ENCODE measurements at places on chromosomes 6 and 20.

DNA sequence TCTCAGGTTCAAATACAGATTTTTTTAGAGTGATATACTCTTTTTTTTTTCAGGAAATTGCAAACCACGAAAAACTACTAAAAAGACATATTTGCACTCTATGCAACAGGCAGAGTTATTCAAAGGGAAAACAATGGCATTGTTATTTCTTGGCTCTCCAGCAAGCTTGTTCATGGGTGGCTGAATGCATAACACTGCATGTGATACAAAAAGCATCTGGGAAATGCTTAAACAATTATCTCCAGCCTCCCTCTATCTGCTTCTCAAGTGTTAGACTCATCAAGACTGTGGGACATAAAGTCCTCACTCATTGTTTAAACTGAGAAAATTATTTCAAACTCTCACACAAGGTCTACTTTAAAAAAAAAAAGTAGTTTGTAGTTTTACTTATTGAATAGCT lies 7.3 kb upstream of the COL12A1 start:
- no peak for DNase-seq

GRCh38 chr6:107716688-107717089 lies 107.4 kb downstream of the SCML4 start:
- peak; percentile 54 for DNase-seq

DNA sequence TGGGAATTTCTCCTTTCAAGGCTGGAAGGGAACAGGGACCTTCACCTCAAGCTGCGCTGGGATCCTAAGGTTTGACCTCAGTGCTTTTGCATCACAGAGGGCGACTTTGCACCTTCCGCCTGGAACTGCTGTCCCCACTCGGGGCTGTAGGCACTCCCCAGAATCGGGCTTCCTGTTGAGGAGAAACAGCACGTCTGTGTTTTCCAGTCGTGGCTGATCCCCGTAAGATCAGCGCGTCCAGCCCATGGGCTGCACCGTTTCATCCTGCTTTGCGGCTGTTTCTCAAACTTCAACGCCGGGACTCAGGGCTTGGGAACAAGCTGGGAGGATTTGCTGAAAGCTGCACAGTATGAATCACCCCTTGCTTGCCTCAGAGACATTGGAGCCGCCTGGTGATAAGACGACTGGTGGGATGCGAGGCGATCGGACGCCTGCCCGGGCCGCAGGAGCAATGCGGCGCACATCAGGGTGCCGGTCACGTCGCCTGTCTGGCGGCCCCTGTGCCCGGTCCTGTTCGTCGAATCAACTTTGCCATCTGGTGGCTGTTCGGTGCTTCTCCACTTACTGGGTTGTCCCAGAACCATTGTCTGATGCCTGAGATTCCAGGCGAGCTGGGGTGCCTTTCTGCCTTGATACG lies 53.6 kb upstream of the FRMD1 start:
- peak; percentile 80 for DNase-seq

DNA sequence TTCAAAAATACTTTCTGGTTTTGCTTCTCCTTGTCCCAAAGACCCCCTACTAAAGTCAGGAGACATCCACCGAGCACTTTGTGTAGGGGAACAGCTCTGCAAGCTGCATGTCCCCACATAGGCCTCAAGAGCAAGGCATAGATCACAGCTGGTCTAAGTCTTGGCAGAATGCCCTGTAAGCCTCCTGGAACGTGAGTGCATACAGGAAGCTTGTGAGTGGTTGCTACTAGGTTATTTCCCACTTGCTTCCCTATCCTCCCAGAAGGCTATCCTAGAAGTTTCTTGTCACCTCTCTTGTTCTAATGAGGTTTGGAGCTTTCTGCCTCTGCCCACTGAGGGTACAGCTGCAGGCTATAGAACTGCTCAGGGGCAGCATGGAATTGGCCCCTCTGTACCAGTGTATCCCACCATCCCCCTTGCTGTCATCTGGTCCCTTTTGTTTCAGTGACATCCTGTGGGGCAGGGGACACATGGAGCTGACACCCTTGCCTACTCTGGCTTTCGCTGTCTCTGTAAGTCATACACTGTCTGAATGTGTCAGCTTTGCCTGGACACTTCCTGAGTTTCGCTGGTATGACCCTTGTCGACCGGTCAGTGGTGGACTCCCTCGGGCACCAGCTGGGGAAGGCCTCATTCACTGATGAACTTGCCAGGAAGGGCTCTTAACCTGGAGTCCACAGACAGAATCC lies 35.6 kb upstream of the KCNK16 start:
- peak; percentile 93 for DNase-seq

GRCh38 chr6:38103921-38104320 lies 284.4 kb downstream of the ZFAND3 start:
- no peak for DNase-seq

- no peak for DNase-seq
Observed at GRCh38 chr6:165827190-165827518, 164.1 kb upstream of the PDE10A start.

- peak; percentile 23 for DNase-seq
Observed at GRCh38 chr6:68071740-68072139, 563.3 kb upstream of the ADGRB3 start.

- DNase-seq = no peak
Observed at GRCh38 chr6:121536345-121536744, 100.9 kb downstream of the GJA1 start.

DNA sequence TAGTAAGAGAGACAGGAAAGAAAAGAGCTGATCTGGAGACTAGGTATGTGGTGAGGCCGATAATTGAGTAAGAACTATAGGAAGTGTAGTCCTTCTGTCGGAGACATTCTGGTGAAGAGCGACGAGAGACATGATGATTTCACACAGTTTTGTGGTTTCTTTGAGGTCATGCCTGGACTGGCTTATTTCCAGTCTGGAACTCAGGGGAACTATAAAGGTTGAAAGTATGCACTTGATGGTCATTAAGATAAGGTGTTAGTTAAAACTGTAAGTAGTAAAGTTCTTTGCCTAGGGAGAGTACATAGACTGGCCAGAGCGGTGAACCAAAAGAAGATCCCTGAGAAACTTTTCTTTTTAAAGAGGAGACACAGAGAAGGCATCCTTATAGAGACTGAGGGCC lies 68.8 kb downstream of the RFX6 start:
- DNase-seq = peak; percentile 10

- DNase-seq = no peak
Observed at GRCh38 chr20:22617160-22617559, 32.8 kb upstream of the FOXA2 start.

DNA sequence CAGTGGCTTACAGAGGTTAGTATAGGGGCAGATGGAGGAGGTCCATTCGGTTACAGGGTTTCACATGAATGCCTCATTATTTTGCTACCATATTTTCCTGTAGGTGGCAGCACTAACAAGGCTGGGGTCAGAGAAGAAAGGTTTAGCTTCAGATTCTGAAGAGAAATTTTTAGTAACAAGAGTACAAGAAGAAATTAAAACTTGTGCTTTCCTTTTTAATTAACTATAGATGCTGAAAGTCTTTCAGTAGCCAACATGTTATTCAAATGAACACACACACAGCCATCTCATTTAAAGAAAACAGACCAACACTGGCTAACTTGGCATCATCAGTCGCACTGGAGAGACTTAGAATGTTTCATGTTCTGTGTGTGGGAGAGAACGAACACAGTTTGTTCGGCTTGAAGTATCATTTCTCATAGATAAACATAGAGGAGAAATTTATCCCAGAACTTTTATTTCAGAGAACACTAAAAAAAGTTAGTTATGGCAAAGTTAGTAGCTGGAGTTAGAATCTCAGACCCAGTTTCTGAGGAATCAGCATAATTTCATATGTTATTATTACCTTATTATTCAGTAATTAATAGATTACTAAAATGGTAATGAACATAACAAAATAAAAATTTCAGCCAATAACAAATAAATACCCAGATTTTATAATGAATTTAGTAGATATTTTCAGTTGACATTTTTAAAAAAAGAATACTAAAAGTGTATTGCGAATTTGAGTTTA lies 314.0 kb upstream of the RSPO3 start:
- DNase-seq = peak; percentile 80

- no peak for DNase-seq
Observed at GRCh38 chr20:12592756-12593155, 416.0 kb upstream of the SPTLC3 start.

- DNase-seq = peak; percentile 30
Observed at GRCh38 chr6:132907231-132907630, 92.9 kb downstream of the RPS12 start.

DNA sequence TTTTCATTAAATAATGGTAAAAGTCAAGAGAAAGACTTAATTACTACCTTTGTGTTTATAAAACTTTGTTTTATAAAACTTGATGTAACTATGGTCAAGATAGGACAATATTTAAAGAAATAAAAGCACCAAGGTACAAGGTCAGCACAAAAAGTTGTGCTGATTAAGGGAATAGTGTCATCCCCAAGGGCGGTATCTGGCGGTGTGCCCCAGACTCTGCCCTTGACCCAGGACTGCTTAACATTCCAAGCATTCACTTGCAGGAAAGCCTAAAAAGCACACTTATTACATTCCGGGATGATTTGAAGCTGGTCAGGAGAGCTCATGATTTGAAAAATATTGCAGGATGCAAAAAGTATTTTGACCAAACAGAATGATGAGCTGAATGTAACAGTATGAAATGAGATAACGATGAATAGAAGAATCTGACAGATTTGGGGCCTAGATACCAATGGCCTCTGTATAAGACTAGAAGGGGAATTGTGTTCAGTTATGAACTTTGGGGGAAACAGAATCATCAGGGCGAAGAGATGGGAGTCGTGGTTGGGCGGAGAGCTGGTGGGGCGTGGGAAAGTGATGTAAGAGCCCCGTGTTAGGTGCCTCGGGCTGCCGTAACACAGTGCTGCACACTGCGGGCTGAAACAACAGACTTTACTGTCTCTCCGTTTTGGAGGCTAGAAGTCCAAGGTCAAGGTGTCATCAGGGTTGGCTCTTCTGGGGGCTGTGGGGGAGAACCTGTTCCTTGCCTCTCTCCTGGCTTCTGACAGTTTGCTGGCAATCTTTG lies 77.2 kb downstream of the CDC5L start:
- DNase-seq = peak; percentile 80

- peak; percentile 89 for DNase-seq
Observed at GRCh38 chr20:12053353-12053752, 135.7 kb downstream of the BTBD3 start.

GRCh38 chr20:48409055-48409615 lies 418.7 kb downstream of the PREX1 start:
- no peak for DNase-seq

DNA sequence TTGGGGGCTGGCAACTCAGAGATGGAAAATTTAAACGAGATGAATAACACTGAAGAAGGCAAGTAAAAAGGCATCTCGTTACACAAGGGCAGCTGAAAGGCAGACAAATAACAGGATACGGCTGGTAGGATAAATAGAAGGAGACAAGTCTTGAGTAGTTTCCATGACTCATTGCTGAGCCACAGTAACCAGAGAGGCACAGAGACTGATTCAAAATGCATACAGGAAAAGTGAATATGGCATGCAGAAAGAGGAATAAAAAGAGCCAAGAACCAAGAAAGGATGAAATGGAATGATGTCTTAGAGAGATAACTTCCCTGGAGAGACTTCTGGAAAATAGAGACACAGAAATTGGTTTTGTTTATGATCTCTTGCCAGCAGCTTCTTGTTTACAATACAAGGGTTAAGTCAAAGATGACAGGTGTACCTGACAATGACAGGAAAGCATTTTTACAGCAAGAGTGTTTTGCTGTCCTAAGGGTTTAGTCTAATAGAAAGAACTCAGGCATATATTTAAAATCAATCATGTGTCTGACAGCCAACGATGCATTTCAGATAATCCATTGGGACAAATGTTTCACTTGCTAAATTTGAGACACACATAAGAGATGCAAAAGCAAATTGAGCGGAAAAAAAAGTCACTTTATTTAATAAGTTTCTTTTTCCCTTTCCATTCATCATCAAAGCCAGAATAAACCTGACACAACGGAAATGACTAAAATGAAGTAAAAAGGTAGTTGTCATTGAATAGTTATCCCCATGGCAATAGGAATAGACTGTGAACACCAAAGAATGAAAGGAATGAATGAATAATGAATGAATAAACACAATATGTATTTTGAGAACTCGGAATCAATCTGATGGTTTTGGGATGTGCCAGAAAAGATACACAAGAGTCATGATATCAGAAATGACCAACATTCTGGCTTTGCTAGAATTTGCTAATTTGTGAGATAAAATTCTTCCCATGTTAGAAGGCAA lies 68.0 kb upstream of the KCNQ5 start:
- DNase-seq = peak; percentile 72

GRCh38 chr6:47047479-47048407 lies 5.6 kb upstream of the ADGRF1 start:
- peak; percentile 91 for DNase-seq

GRCh38 chr20:19807191-19807945 lies 49.3 kb downstream of the RIN2 start:
- DNase-seq = peak; percentile 67

GRCh38 chr6:135170849-135171248 lies 10.3 kb upstream of the MYB start:
- DNase-seq = no peak

GRCh38 chr20:25992146-25992545 lies 295.5 kb upstream of the ZNF337 start:
- DNase-seq = no peak

DNA sequence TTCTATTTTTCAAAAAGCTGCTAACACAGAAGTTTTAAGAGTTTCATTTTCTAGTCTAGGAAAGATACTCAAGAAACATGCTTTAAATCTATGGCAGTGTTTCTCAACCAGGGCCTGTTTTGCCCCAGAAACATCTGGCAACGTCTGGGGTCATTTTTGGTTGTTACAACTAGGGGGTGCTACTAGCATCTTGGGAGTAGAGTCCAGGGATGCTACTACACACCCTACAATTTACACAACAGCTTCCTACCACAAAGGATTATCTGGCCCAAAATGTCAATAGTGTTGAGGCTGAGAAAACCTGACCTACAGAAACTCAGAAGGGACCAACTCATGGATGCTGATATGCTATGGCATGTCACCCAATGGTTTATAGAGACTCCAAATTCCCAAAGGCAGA lies 24.4 kb downstream of the SERAC1 start:
- DNase-seq = peak; percentile 56

- DNase-seq = no peak
Observed at GRCh38 chr6:29201966-29202365, 31.3 kb downstream of the OR2J2 start.

DNA sequence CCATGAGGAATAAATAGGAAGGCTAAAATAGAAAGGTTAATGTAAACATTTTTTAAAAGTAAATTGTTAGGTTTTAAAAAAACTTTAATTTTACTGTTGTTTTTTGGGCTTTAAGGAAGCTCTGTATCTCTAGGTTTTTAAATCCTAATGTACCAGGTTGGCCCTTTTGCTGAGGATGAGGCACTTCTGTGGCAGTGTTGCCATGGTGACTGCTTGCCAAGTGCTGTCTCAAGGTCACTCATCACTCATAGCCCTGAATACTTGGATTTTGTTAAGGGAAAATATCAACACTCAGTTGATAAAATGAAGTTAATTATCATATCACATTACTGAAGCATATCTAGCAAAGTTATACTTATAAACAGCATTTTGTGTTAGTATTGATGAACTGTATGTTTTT lies 50.2 kb downstream of the NCOA3 start:
- DNase-seq = no peak

- DNase-seq = no peak
Observed at GRCh38 chr20:25239387-25240370, 8.2 kb upstream of the PYGB start.

GRCh38 chr6:97437087-97437486 lies 154.1 kb upstream of the MMS22L start:
- DNase-seq = peak; percentile 46

- no peak for DNase-seq
Observed at GRCh38 chr20:44021900-44022299, 107.2 kb downstream of the TOX2 start.

- DNase-seq = no peak
Observed at GRCh38 chr20:39216195-39216594, 254.1 kb downstream of the DHX35 start.

GRCh38 chr20:18252597-18253451 lies 35.5 kb upstream of the ZNF133 start:
- DNase-seq = no peak
